ENCODE measurements at places on chromosomes 1 and 21.

- no peak for DNase-seq
Observed at GRCh38 chr1:51427438-51427837, 91.6 kb downstream of the EPS15 start.

- DNase-seq = no peak
Observed at GRCh38 chr21:33189824-33190223, 39.9 kb upstream of the IFNAR2 start.

DNA sequence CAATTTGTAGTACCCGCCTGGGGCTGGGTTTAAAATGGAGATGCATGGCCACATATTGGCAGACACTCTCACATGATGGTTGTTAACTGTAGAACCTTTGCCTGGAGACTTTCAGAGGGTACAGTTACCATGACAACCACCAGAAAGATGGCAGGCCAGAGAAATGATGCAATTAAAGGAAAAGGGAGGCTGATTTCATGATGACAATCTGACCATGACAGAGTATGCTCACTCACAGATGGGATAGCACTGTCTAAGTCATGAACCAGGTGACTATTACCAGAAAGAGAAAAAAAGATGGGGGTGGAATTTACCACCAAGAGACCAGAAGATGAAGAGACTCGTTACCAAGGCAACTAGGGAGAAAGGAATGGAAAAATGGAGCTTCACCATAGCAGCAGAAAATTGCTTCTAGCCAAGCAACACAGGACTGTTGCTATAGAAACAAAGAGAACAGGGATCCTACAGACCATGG lies 3.5 kb upstream of the TRIT1 start:
- DNase-seq = peak; percentile 29

DNA sequence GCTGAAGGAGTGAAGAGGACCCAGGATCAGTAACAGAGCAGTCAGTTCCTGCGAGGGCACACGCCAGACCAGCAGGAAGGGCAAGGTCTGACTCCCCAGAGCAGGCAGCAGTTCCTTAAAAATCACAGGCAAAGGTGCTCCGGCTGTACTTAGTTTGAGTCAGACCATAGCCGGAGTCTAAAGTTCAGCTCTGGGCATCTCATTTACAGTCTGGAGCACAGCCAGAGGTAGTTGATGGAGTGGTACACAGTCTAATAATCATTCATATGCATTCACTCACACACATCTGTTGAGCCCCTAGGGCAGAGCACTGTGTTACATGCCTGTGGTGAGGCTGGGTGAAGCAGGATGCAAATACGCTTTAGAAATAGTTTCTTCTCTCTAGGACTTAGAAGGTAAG lies 7.3 kb upstream of the AMIGO1 start:
- no peak for DNase-seq

DNA sequence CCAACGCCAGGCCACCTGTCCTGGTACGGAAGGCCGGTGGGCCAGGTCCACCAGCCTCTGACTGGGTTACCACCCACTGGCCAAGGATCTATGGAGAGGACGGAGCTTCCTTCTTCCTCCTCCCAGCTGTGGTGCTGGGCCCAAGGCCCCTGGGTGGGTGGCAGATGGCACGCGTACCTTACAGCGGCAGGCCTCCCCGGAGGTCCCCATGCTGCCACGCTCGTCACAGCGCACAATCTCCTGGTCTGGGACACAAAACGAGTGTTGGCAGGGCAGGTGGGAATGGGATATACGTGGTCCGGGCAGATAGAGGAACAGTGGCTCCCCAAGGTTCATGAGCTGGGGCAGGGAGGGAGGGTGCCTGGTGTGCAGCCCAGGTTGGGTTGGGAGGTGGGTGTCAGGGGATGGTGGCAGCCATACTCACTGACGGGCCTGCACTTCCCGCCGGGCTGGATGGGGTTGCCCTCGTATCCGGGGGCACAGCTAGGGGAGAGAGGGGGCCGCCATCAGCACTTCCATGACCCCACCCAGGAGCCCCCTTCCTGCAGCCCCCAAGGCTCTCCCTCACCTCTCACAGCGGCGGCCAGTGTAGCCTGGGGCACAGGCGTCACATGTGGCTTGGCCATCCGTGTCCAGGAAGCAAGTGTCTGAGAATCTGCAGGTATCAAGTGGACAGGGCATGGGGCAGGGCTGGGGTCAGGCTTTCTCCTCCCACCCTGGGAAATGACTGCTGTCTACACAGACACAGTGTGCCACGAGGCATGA lies 58.9 kb downstream of the HSPG2 start:
- no peak for DNase-seq

DNA sequence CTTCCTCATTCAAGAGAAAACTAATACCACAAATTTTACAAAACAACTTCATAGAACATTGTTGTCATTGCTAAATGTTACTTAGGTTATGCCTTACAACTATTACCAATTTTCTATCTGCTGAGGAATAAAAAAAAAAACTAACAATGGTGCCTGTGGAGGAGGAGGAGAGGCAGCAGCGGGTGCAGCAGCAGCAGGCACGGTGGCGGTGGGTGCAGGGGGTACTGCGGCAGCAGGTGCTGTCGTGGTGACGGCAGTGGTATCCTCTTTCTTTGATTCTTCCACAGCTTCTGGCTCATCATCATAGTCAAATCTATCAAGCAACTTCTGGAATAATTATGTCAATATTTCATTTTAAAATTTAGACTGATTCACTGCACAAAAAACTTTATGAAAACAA lies 35.5 kb downstream of the SCAF4 start:
- no peak for DNase-seq

- DNase-seq = no peak
Observed at GRCh38 chr1:74344387-74344786, 109.2 kb downstream of the TNNI3K start.

DNA sequence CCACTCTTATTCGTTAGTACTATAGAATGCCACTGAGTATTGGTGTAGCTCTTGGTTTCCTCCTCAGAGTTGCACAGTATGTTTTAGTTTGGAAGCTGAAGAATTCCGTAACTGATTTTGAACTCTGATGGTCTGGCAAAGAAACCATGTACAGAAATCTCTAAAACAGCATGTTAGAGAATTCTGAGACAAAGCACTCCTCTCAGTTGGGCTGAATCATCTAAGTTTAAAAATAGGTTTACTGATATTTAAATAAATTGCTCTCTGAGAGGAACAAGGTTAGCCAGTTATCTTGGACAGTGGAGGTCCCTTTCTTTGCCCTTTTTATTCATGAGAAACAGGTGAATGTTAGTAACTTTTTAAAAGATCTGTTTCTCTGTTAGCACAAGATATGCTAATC lies 43.8 kb downstream of the NCF2 start:
- no peak for DNase-seq

GRCh38 chr1:154263465-154264332 lies 8.7 kb upstream of the HAX1 start:
- no peak for DNase-seq

GRCh38 chr1:29332204-29332603 lies 95.9 kb downstream of the PTPRU start:
- DNase-seq = peak; percentile 41

DNA sequence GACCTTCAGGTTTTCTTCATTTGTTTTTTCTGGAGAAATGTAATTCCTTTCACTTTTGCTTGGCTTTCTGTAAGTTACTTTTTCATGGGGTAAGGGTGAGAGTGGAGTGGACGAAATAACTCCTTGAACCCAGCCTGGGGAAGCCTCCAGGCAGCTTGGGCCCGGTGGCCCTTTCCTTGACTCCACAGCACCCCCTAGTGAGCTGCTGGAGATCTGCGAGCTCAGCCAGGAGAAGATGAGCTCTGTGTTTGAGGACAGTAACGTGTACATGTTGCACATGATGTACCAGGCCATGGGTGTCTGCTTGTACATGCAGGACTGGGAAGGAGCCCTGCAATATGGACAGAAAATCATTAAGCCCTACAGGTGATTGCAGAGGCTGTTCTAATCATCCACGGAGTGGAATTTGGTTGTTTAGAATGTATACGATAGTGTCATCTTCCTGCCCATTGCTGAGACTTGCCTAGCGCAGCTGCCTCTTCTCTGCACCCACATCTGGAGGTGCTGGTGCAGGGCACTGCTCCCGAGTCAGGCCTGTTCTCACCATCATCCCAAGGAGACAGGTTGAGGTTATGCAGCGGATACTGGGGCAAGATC lies 51.0 kb downstream of the SMYD2 start:
- peak; percentile 50 for DNase-seq

DNA sequence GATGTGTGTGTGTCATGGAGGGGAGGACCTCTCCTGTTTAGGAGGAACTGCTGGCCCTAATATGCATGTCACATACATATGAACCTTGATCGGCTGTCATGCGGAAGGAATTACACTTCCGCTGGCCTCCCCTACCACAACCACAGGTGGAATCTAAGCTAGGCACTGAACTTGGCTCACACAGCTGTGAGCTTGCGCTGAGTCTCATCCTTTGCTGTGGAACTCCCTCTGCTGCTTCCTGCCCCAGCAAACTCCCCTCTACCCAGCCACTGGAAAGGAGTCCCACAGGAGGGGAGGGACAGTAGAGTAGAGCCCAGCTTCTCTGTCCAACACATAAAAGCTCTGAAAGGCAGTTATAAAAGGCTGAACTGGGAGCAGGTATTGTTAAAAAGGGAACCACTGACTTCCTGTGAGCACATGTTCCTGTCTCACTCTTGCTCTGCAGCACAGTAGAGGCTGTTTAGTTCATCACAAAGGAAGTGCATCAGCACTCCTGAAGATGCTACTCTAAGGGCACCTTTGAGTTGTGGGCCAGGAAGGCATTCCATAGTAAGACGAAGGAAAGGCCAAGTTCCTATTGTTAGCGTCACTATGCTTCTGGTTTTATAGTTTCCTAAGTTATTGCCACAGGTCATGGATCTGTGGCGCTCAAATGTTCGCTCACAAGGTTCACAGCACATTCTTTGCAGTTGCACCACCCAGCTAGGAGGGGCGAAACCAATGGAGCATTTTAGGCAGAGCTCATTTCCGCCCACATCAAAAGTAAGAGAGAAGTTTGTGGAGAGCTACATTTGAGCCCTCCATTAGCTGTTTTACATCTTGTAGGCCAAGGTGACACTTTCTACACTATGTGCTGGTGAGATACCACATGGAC lies 17.7 kb upstream of the PTPRC start:
- peak; percentile 52 for DNase-seq

GRCh38 chr1:109208836-109209463 lies 4.8 kb upstream of the SARS1 start:
- no peak for DNase-seq

- no peak for DNase-seq
Observed at GRCh38 chr21:44083631-44084291, 23.4 kb upstream of the PWP2 start.

- no peak for DNase-seq
Observed at GRCh38 chr1:62271134-62271533, 48.1 kb downstream of the KANK4 start.

GRCh38 chr1:40873863-40874472 lies 11.8 kb upstream of the CITED4 start:
- DNase-seq = no peak

GRCh38 chr1:246134789-246135188 lies 372.3 kb downstream of the SMYD3 start:
- DNase-seq = no peak

DNA sequence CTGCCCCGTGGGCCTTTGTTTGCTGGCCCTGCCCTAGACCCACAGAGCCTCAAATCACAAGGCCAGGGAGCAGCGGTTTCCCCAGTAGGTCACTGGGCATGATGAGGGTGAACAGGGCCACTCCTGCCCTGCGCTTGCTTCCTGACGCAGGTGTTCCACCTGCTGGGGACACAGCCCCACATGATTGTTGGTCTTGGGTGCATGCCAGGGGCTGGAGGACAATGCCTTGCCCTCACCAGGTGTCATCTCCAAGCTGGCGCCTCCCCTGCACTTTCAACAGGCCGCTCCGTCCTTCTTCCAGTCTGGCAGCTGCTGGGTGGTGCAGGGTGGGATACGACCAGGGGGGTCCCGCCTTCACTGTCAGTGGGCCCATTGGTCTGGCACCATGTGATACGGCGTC lies 24.3 kb downstream of the IL10RB start:
- DNase-seq = no peak

GRCh38 chr1:190436615-190437014 lies 41.0 kb downstream of the BRINP3 start:
- DNase-seq = no peak

- no peak for DNase-seq
Observed at GRCh38 chr1:170674986-170675385, 11.1 kb downstream of the PRRX1 start.

DNA sequence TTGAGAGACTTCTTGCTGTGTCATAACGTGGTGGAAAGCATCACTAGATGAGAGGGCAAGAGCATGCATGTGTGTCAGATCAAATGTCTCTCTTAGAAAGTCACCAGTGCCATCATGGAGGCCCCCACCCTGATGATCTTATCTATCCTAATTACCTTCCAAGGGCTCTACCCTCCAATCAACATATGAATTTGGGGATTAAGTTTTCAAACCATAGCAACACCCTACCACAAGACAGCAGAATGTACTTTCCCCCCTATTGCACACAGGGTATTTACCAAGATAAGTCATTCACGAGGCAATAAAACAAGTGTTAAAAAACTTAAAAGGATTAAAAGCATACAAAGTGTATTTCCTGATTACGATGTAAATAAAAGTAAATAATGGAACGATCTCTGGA lies 515.6 kb downstream of the LMO4 start:
- DNase-seq = no peak

DNA sequence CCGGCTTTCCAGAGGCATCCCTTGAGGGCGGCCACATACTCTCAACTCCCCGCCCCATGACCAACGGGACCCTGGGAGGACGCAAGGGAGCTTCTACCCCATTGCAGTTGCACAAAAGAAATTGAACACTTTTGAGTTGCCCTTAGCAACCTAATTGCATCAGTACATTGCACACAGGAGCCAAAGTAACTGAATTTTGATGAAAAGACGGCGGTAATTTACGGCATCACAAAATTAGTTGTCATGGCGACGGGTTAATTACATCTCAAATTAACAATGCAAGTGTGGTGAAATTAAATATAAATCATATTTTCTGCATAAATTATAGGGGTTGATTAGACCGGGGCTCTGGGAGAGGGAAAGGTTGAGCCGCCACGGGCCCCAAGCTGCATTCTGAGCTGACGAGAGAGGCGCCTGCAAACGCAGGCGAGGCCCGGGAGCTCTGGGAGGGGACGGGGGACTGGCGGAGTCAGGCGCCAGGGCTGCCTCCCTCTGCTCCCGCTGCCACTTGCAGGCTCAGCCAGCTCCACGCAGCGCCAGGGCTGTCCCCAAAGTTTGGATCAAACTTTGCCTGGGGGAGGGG lies 61.4 kb downstream of the CASZ1 start:
- no peak for DNase-seq

- no peak for DNase-seq
Observed at GRCh38 chr1:6180707-6181311, 688 bp upstream of the CHD5 start.

GRCh38 chr1:32929366-32929765 lies 28.2 kb upstream of the TMEM54 start:
- DNase-seq = no peak
